ENCODE measurements at places on chromosomes 7 and 10.

GRCh38 chr7:99374111-99375064 is at the start of gene ARPC1B:
TSS of gene ARPC1B (plus strand) at chr7:99374730. CDS start at chr7:99385715, 10,985 bp downstream.
- peak; percentile 71 for DNase-seq

GRCh38 chr10:94357193-94357592 is 5.5 kb downstream of the NOC3L start:
- no peak for DNase-seq

GRCh38 chr7:74493295-74493694 is 39.6 kb downstream of the GTF2IRD1 start:
- no peak for DNase-seq

DNA sequence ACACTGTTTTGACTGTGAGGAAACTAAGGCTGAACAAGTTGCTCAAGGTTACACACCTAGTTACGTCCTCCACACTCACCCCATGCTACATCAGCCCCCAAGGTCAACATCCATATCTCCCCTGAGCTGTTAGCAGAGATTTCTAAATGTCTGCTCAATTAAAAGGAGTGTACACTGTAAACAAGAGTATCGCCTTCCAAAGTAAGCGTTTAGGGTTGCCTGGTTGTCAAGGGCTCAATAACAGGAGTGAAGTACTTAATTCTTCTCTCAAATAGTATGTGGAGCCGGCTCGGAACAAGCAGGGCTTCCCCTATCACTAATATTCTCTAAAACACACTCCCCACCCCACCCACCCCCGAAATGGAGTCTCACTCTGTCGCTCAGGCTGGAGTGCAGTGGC is 412.8 kb upstream of the GALNT17 start:
- no peak for DNase-seq

DNA sequence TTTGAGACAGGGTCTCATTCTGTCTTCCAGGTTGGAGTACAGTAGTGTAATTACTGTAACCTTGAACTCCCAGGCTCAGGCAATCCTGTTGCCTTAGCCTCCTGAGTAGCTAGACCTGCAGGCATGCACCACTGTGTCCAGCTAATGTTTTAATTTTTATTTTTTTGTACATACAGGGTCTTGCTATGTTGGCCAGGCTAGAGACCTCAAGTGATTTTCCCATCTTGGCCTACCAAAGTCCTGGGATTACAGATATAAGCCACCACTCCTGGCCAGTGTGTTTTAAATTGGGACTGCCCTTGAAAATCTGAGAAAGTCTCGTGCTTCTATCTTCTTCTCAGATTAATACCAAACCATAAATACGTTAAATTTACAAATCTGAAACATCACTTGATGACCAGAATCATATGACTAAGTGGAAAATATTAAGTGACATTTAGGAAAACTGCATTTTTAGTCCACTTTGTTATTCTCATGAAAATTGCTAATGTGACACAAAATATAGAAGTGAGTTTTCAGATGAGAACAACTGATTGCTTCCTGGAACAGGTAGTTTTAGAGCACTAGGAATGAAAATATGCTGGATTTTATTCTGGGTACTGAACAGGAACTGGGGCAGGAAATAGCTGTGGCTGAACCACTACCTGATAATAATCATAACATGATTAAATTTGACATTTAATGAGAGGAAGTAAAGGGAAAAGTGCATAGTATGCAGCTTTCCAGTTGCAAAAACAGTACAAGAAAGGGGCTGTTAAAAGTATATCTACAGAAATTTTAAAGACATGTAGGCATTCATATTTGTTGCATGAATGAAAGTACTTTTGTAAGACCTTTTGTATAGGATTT is 4.2 kb downstream of the PHTF2 start:
- DNase-seq: no peak
